Panc1 (cell line): ENCODE measurements at places on chromosomes 5 and 9. TPM values are rescaled to one million over a fixed set of nuclear protein-coding genes. Genes with fewer than 3 reads are reported as not detected.

Gene SLC36A3
- not detected for total RNA-seq

Gene GRXCR2
- not detected for total RNA-seq

DNA sequence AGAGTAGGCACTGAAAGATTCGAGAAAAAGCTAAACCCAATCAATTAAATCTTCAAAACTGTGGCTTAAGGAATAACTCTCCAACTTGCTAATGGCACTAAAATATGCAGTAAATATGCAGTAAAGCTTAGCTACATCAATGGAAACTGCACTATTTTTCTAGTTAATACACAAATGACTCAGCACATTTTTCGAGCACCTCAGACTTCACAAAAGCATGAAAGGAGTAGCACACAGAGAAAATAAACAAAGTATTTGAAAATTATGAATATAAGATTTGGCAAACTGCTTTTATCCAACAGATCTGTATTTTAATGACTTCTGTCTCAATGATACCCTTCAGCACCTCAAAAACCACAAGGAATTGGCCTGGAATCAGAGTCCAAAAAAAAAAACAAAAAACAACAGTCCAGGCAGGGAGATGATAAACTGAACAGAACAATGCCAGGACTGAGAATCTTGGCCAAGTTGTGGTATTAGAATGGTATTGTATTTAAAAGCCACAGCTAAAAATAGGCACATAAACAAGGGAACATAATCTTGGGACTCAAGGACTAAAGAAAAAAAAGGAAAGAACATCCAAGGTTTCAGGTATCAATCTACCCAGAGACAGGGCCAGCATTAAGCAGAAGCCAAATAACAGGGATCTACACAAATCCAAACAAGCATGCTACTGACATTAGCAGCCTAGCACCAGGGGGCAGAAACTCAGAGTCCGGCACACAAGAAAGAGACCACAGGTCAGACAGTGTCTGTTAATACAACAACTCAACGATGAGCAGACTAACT is 21.4 kb downstream of the TMEM245 start:
- peaks cover 50% of the 10 kb centered on the region for H3K4me1 ChIP-seq
- H3K27me3 ChIP-seq = no peaks in the 10 kb centered on the region
- H3K36me3 ChIP-seq = peaks cover under 1% of the 10 kb centered on the region
- H3K27ac ChIP-seq = peak overlapping the region; percentile 71
- no peak overlapping the region for H3K4me3 ChIP-seq
- DNase-seq = no peak

GRCh38 chr9:32371679-32372078 is 12.8 kb upstream of the ACO1 start:
- DNase-seq = no peak
- H3K27me3 ChIP-seq = no peaks in the 10 kb centered on the region
- no peak overlapping the region for H3K4me3 ChIP-seq
